NCI-H510A (cell line): ENCODE measurements at places on chromosomes 2 and 18.

- DNase-seq: no peak
Observed at GRCh38 chr2:1915196-1915595, 170.9 kb upstream of the PXDN start.

DNA sequence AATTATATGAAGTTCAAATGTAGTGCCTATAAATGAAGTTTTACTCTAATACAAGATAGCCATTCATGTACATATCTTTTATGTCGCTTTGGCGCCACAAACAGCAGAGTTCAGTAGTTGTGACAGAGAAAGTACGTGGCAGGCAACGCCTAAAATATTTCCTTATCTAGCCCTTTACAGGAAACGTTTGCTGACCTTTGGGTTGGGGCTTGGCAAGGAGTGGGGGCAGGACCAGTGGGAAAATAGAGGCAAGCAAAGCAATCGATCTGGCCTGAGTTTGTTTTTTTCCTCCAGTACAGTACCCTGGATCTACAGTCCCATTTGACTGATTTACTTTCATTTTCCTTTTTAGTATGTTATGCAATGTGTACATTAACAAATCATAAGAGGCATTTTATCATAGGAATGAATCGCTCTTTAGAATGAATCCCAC, 13.1 kb downstream of the CCDC68 start:
- no peak for DNase-seq

DNA sequence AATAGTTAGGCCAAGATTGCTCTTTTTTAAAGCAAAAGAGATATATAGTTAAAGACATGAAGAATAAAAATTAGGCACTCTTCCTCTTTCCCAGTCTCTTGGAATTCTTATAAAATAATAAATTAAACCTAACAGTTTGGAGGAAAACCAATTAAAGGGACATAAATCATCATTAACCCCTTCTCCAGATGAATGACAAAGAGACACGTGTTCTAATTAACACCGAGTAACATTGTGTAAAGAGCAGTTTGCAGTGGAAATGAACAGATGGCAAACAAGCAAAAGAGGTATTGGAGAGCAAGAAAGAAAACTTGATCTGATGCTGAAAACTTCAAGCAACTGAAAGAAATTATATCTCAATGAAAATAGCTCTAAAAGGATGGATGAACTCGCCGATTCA, 48.4 kb downstream of the BCL2 start:
- no peak for DNase-seq

GRCh38 chr2:735670-736218, 58.5 kb upstream of the TMEM18 start:
- DNase-seq: no peak

DNA sequence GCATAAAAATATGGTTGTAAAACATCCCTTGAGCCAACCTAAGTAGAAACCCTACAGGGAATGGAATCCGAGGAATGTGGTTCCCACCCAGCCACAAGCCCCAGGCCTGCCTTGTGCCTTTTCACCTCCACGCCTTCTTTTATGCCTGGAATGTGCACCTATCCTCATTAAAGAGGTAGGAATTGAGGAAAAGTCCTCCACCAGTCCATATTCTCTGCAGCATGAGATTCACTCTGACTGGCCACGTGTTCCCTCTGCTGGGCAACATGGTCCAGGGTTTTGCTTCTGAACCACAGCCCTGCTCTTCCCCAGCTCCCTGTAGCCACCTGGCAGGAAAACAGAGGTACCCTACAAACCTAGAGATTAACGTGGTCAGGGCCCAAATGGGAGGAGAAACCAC, 787.9 kb upstream of the RAB6C start:
- DNase-seq: no peak

DNA sequence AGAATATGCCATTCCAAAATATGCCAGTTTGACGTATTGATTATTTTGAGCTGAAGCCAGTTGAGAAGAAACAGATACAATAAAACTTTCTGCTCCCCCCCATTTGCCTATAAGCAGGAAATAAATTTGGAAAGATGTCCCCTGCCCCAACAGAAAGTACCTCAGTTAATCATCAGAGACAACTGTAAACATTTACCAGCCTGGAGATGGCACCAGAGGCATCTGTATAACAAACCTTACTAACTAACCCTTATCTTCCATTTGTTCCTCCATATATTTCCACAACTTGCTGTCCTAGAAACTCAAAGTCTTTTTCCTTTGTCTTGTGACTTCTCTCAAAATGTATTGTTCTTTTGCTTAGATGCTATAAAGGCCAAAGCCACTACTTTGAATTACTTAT, 93.8 kb downstream of the AKAIN1 start:
- no peak for DNase-seq

- DNase-seq: no peak
Observed at GRCh38 chr2:121664086-121664485, 14.8 kb upstream of the CLASP1 start.

GRCh38 chr2:236176417-236176816, 8.2 kb upstream of the GBX2 start:
- no peak for DNase-seq

- DNase-seq: no peak
Observed at GRCh38 chr2:30310955-30311354, 79.6 kb downstream of the LBH start.

DNA sequence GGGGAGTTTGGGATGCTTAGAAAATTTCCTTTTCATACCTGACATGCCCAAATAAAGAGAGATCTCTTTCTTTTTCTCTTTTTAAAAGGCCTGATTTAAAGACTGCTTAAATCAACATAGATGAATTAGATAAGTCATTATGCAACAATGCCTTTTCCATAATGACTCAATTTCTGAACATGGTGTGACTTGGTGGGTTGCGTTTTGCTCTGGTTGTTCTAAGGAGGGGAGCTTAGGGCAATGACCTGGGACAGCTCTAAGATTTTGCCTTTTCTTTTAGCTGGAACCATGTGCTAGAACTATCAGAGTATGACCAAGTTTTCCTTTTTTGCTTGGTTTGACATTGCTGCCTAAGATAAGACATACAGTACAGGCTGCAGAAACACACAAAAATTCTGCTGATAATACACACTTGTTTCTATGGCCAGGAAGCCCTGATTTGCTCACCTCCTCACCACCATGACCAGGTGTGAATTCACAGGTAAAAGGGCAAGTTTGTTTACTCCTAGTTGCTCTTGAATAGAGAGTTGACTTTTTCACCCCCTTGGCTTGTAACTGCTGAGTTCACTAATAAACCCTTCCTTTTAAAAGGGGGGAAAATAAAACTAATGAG, 58.1 kb upstream of the IL1RL1 start:
- DNase-seq: no peak

GRCh38 chr18:80218341-80219227, 28.7 kb downstream of the PARD6G start:
- DNase-seq: no peak

- no peak for DNase-seq
Observed at GRCh38 chr2:23083966-23084365, 301.0 kb upstream of the KLHL29 start.

DNA sequence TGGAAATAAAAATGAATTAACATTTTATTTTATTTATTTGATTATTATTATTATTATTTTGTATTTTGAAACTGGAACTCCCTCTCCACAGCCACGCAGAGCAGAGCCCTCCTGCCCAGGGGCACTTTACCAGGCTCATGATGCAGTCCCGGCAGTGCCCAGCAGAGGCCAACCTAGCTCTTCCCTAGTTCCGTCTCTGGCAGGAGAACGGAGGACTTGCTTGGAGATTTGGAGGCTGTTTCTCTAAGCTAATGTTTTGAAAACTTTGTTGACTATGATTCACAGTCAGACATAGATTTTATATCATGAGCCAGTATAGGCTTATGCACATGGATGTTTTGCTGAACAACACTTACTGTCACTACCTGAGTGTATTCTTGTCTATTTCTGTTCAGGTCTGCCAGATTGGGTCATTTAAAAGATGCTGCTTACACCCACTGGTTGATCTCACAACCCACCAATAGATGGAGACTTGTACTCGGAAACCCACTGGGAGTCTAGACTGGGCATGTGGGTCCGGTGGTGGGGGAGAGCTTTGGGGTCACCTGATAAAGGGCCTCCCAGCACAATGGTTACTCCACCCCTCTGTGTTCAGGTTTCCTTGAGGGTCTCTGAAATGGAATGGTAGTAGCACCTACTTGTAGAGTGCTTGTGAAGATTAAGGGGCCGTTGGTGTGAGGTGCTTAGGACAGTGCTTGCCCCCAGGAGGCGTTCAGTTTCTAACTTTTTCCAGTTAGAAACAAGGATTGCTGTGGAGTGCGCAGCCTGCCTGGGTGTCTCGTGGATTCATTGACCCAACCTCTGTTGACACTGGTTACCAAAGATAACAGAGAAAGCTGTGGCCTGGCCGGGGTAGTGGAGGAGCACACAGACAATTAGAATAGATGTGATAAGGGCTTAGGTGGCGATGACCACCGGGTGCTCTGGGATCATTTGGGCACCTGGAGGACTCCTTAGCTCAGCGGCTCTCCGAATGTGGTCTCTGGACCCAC, 177.3 kb downstream of the HAUS1 start:
- no peak for DNase-seq

GRCh38 chr2:204104811-204105210, 168.2 kb downstream of the ICOS start:
- no peak for DNase-seq

- no peak for DNase-seq
Observed at GRCh38 chr2:236610991-236611821, 41.6 kb downstream of the ACKR3 start.

- DNase-seq: no peak
Observed at GRCh38 chr2:19881221-19881907, 20.4 kb downstream of the TTC32 start.

DNA sequence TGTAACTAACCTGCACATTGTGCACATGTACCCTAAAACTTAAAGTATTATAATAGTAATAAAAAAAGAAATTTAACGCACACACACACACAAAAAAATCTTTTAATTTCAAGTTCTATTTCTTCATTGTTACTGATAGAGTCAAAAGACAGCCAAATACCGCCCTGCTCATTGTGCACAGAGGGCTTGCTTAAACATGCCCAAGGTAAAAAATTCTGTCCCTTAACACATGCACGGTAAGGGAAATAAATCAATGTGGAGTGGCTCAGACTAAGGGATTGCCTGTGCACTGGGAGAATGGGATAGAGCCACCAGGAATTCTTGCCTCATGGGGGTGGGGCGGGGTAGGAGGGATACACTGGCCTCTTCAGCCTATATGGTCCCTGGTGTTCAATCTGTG, 468.0 kb downstream of the NUP35 start:
- DNase-seq: no peak

DNA sequence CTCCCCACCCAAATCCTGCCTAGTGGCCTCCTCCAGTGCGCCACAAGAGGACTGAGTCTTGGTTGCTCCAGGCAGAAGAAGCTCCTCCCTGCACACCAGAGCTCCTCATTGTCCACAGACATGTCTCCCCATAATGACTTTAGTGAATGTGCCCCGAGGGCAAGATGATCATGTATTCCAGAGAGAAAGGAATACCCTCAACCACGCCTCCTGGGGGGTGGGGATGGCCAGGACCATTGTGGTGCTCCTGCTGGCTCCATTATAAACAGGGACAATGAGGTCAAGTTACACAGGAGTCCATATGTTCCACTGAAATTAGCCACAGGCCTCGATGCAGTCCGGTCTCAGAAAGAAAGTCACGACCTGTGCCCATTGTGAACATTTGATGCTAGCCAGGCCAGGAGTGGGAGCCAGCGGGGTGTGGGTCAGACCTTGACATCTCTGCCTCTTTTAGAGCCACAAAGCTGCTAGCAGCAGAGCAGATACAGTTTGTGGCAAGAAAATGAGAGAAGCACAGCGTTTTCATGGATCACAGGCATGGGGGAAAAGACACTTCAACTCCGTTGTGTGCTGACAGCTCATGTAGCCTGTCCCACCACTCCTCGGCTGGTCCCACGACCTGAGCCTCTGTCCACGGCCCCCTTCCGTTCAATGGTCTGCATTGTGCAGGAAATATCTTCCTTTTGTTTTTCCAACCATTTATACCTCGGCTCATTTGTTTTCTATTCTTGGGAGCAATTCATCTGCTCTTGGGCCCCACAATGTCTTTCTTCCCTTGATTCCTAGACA, 70.7 kb upstream of the FZD7 start:
- no peak for DNase-seq

DNA sequence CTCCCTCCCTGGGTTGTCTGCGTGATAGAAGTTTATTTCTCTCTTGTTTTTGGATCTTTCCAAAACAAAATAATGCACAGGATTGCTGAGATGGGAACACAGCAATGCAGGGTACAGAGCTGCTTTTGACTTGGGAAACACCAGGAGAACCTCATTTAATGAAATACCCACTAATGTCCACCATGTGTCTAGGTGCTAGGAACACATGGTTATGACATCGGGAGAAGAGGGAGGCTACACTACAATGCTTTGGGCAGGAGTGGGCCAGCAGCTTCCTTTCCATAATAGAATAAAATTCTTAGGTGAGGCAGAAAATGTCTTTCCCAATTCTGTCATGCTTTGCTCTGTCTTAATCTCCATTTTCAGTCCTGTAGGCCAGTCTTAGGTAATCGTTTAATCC, 29.2 kb upstream of the KCNF1 start:
- no peak for DNase-seq

GRCh38 chr2:64348386-64349130, 105.4 kb upstream of the LGALSL start:
- no peak for DNase-seq

DNA sequence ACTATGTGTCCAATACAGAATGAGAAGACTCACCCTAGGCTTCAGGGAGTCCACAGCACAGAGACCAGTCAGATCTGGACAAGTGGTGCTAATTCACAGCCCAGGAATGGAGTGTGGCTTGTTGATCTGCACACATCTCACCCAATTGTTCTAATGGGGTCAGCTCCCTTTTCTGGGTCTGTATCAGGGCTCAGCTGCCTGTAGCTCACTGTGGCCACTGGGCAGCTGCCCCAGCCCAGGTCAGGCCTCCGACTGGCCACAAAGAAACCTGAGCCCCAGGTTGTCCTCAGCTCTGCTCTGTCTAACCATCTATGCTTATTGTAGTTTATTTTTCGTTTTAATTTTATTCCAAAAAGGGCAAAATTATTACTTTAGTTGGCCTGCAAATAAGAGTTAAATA, 202.3 kb upstream of the RAB6C start:
- DNase-seq: no peak

DNA sequence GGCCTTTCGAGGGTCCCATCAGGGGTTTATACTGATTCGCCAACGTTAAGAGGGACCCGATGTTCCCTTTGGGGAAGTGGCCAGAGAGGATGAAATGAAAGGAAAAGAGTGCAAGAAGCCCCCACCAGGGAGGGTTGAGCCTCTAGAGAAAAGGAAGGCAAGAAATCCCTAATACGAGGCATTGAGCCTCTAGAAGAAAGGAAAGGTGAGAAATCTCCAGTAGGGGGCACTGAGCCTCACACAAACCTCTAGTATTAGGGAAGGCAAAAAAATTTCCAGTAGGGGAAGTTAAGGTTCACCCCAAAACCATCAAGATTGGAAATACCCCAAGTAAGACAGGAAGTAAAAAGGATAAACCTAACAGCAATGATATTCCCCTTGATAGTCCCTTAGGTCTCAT, 9.8 kb upstream of the SAP130 start:
- DNase-seq: no peak

- no peak for DNase-seq
Observed at GRCh38 chr2:23526835-23527790, 142.1 kb downstream of the KLHL29 start.

GRCh38 chr2:160911258-160911657, 249.0 kb upstream of the TANK start:
- no peak for DNase-seq

GRCh38 chr18:76233876-76234675, 261.0 kb downstream of the ZNF516 start:
- no peak for DNase-seq
